ENCODE measurements at places on chromosomes 12 and 14. TPM values are rescaled to one million over a fixed set of nuclear protein-coding genes. Genes with fewer than 3 reads are reported as not detected.

The PPFIA2 gene
- total RNA-seq: not detected

The JDP2 gene
- total RNA-seq: 0.53 TPM

The PPP1R36 gene
- total RNA-seq: 0.22 TPM

The ELK3 gene
- total RNA-seq: 24.0 TPM

The SFSWAP gene
- total RNA-seq: 63.3 TPM

The CELA1 gene
- not detected for total RNA-seq

The RHEBL1 gene
- 10.1 TPM for total RNA-seq

The FERMT2 gene
- total RNA-seq: 0.93 TPM

The NRXN3 gene
- not detected for total RNA-seq

The ACTR6 gene
- total RNA-seq: 36.6 TPM

The MANSC1 gene
- 0.31 TPM for total RNA-seq

The FAM186B gene
- 0.11 TPM for total RNA-seq

The INHBC gene
- 0.11 TPM for total RNA-seq

The PIK3C2G gene
- not detected for total RNA-seq

The DENND5B gene
- not detected for total RNA-seq

The PAX9 gene
- total RNA-seq: not detected

The TAS2R42 gene
- total RNA-seq: not detected

DNA sequence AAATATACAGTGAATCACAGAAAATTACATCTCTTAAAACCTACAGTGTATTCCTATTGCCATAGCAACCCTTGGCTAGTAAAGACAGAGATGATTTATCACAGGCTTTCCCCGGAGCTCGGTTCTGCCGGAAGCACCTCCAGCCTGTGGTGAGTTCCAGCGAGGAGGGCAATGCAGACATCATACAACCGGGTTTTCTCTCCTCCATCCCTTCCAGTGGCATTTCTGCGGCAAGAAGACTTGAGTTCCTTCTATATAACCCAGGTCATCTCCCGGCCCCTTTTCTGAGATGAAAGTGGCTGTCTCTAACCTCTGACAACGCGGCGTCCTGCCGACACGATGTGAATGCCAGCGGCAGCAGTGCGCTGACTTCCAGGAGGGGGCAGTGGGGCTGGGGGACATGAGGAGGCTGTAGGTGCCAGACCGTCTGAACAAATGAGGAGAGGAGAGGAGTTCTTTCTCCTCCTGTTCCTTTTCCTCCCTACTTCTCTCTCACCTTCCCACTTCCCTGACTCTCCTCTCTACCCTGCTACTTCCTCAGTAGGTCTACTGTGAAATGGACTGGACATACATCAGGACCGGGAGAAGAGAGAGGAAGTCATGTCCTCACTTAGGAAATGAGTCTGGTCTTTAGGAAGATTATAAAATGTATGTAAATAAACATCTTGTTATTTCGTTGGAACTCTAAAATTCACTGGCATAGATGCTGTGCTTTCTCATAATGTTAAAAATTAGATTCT lies 68.6 kb upstream of the MAX start:
- no peak overlapping the region for H3K27ac ChIP-seq
- no peaks in the 10 kb centered on the region for H3K36me3 ChIP-seq
- peaks cover 4% of the 10 kb centered on the region for H3K27me3 ChIP-seq
- peak; percentile 50 for DNase-seq
- peaks cover 7% of the 10 kb centered on the region for H3K4me1 ChIP-seq
- H3K4me3 ChIP-seq: peak overlapping the region; percentile 20

DNA sequence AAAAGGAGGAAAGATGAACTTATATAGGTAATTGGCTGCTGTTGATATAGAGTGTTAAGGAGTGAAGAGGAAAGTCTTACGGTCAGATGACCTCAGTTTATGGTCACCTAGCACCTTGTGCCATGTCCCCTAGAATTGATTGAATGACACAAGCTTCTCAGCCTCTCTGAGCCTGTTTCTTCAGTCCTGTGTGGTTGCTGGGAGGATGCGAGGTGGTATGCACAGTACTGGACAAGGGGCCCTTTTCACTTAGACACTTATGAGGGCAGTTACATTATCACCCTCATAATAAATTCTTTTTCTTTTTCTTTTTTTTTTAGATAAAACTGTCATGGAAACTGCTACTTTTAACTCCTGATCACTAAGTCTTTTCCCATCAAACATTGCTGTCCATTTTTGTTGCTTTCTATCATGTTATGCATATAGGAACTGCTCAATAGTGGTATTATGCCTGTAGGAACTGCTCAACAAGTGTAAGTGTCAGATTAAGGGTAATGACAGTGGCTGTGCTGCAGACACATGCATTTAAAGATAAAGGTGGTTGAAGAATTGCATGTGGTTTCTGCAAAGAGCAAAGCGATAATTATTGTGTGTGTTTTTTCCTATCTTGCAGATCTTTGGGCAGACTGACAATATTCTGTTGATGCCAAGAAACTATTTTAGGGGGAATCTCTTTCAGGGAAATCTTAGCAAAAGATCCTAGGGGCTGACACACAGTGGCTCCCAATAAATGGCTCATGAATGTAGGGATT lies 11.6 kb downstream of the ANO6 start:
- H3K27me3 ChIP-seq: no peaks in the 10 kb centered on the region
- H3K36me3 ChIP-seq: no peaks in the 10 kb centered on the region
- no peak for DNase-seq
- H3K4me1 ChIP-seq: no peaks in the 10 kb centered on the region
- no peak overlapping the region for H3K4me3 ChIP-seq

DNA sequence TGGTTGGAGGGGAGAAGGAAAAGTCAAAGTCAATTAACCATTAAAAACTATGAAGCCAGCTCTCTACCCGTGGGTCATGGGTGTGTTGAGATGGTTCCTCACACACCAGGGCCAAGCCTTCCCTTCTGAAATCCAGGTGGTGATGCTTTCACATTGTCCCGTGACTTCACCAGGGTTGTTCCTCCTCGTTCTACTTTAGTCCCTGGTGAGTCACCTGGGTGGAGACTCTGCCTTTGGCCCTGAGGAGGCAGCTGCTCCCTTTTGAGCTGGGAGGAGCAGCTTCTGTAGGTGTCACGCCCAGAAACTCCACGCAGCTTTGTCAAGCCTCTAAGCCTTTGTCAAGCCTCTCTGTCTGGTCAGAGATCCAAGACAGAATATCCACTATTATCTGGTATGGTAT lies 348.3 kb downstream of the BMP4 start:
- H3K27ac ChIP-seq: no peak overlapping the region
- H3K4me3 ChIP-seq: no peak overlapping the region
- H3K4me1 ChIP-seq: no peaks in the 10 kb centered on the region
- no peaks in the 10 kb centered on the region for H3K36me3 ChIP-seq

DNA sequence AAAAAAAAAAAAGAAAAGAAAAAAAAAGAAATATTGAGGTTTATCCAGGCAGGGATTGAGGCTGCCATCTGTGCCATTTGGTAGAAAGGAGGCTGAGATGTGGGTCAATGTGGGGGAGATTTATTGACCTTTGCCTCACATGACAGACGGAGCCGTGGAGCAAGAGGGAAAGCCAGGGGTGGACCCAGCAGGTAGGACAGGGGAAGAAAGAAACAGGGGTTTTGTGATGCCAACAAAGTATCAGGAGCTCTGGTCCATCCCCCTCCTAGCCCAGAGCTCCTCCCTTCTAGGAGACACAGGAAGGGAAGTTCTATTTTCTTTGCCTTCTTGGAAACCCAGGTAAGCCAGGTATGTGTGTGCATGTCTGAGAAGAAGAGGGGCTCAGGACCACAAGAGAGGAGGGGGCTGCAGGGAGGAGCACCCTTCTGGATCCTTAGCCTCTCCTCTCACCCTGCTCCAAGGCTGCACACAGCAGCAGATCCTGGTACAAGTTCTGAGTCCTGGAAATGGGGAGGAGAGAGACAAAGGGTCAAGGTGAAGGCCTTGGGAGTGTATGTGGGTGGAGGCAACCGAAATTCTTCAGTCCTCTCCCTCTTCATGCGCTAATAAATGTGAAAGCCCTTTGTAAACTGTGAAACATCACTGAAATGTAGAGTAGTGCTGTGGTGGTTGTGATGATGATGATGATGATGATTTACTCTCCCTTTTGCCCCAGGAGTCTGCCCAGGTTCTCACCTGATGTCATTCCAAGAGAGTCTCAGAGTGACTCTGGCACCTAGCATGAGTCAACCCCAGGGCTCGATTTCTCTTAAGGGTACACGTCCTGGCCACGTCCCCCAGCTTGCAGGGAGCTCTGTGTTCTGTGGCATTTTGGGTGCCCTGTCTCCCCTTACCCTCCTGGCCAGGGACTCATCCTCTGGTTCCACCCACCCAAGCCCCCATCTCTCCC lies 26.3 kb downstream of the ZFP36L1 start:
- no peak overlapping the region for H3K27ac ChIP-seq
- no peaks in the 10 kb centered on the region for H3K36me3 ChIP-seq
- H3K4me1 ChIP-seq: peaks cover 12% of the 10 kb centered on the region
- no peaks in the 10 kb centered on the region for H3K27me3 ChIP-seq
- DNase-seq: no peak
- H3K4me3 ChIP-seq: no peak overlapping the region

DNA sequence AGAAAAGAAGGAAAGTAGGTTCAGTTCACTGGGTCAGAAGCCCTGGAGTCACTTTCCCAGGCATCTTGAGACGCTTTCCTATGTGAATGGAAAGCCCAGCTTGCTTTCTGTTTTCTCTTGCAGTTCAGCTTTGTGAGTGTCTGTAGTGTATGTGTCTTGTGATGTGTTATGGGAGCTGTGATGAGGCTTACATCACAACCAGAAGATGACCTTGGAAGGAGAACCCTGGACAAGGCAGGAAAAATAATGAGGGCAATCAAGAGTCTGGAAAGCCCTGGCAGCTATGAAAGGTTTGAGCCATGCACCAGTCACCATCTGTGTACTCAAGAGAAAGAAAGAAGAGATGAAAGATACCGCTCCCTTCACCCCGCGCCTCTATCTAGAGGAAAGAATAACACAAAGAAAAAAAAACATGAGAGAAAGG lies 35.2 kb upstream of the PTGR2 start:
- H3K4me3 ChIP-seq: no peak overlapping the region
- H3K27me3 ChIP-seq: no peaks in the 10 kb centered on the region
- H3K4me1 ChIP-seq: no peaks in the 10 kb centered on the region
- H3K27ac ChIP-seq: no peak overlapping the region
- DNase-seq: no peak
- no peaks in the 10 kb centered on the region for H3K36me3 ChIP-seq

DNA sequence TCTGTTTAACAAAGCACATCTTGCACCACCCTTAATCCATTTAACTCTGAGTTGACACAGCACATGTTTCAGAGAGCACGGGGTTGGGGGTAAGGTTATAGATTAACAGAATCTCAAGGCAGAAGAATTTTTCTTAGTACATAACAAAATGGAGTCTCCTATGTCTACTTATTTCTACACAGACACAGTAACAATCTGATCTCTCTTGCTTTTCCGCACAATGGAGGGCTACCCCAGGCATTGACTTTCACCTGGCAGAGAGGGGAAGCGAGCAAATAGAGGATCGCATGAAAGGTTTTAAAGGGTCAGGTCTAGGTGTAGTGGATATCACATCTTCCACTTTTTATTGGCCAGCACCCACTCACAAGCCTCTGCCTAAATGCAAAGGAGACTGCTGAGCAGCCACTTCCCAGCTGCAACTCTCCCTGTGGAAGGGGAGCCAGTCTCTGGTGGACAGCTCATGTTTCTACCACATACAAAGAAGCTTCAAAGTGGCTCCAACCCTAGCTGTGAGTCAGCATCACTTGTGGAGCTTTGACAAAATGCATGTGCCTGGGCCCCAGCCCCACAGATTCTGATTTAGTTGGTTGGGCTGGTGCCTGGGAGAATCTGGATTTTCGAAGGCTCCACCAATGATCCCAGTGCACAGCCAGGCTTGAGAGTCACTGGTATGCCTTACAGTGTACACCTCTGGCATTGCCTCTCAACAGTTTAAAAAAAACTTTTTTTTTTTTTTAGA lies 7.2 kb upstream of the FNTB start:
- no peak overlapping the region for H3K4me3 ChIP-seq
- H3K27me3 ChIP-seq: no peaks in the 10 kb centered on the region
- peaks cover 9% of the 10 kb centered on the region for H3K4me1 ChIP-seq
- no peak overlapping the region for H3K27ac ChIP-seq
- no peaks in the 10 kb centered on the region for H3K36me3 ChIP-seq

DNA sequence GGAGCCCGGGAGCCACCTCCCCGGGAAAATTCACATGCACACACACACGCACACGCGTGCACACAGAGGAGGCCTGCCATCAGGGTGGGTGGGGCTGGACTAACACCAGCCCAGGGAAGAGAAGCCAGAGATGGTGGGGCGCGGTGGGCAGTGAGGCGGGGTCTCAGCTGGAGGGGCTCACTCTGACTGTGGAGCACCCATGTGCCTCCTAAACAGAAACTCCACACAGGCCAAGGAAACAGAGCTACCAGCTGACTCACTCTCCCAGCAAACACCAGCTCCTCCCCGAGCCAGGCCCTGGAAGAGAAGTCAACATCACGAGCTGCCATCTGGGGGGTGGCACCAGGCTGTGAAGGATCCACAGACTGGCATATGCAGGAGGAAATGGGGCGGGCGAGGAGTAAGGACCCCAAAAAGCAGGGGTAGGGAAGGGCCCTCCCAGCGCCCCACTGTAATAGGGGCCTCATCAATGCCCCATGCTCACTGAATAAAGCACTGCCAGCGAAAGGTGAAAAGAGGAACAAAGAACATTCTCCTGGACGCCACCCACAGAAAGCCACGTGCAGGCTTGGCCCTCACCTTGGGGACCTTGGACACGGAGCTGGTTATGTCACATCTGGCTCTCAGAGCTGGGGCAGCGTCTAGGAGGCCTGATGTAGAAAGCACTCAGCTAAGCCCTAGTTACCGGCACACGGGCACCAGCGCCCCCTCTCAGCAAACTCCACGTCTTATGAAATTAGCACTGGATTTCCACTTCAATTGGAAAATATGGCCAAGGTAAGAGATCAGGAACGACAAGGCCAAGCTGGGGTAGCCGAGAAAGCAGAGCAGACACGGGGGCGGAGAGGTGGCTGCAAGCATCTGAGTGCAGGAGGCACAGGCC lies 8.4 kb upstream of the INF2 start:
- H3K4me3 ChIP-seq: no peak overlapping the region
- H3K27me3 ChIP-seq: no peaks in the 10 kb centered on the region
- no peaks in the 10 kb centered on the region for H3K36me3 ChIP-seq
- no peak for DNase-seq

DNA sequence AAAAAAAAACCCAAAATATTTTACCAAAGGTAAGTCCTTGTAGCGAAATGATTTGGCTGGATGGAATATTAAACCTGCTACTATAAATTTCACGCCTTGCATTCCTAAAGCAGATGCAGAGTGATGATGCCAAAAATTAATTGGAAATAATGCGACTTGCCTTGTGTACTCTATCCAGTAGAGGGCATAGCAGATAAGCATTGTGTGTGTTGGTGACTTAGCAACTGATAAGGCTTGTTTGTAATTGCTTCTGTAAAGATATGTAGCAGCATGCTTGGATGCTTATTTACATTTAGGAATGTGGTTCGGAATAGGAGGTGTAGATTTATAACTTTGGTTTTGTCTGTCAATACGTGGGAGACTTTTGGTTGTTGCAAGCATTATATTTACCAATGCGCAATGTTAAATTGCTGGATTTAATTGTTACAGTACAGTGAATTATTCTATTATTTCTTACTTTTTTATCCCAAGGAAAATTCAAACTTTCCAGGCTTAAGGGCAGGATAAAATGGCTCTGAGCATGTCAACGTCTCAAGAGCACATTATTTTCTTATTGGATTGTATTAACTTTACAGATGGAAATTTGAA lies 80.5 kb downstream of the TMEM260 start:
- H3K27ac ChIP-seq: no peak overlapping the region
- no peak overlapping the region for H3K4me3 ChIP-seq
- H3K27me3 ChIP-seq: no peaks in the 10 kb centered on the region
- H3K4me1 ChIP-seq: no peaks in the 10 kb centered on the region
